HAP-1 (cell line): ENCODE measurements at places on chromosomes 16 and 17.

DNA sequence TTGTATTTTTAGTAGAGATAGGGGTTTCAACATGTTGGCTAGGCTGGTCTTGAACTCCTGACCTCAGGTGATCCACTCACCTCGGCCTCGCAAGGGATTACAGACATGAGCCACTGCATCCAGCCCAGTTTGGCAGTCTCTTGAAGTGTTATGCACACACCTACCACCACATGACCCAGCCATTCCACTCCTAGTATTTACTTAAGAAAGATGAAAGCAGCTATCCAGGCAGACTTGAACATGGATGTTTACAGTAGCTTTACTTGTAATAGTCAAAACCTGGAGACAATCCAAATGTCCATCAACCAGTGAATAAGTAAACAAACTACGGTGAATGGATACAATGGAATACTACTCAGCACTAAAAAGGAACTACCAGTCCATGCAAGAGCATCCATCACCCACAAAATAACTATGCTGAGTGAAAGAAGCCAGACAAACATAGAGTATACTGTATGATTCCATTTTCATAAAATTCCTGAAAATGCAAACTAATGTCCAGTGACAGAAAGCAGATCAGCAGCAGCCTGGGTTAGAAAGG, 37.8 kb upstream of the RASD1 start:
- no peak for DNase-seq

DNA sequence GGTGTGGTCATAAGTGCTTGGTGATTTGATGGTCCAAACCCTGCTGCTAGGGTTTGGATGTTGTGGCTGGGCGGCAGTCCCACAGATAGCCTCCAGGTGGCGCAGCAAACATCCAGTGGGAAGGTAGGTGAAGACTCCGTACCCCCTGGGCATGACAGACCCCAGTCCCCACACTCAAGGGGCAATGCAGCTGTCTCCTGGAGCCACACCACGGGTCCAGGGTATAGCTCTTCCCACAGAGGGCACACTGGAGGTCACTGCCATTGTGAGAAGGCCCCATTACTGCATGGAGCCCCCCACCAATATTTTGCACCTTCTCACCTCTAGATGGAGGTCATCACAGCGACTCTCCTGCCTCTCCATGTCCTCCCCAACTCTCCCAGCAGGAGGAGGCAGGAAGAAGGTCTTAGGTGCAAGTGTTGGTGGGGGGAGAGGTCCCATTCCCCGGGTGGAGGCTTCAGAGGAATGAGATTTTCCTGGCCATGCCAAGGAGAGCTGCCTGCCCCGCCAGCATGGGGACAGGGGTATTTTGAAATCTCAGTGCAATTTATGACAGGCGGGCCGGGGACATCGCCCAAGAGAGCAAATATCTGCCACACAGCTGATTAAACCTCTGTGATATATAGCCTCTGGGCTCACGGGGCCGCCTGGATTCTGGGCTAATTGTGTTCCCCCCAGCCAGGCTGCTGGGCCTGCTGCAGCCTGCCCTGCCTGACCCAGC, 17.1 kb upstream of the C17orf113 start:
- peak; percentile 42 for DNase-seq

DNA sequence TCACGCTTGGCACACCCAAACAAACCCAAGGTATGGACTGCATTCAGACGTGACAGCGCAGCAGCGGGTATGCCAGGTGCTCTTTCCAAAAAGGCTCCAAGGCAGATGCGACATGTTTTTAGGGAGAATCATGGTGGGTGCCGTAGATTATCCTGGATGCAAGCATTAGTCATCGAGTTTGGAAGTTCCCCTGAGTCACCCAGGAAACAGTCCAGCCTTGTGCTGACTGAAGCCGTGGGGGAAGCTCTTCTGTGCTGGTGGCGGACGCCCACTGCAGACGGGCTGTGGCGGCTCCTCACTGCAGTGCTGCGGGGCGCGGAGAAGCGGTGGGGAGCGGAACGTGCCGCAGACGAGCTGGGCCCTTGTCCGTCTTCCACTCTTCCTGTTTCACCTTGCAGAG, 13.9 kb downstream of the JPT2 start:
- DNase-seq = no peak

DNA sequence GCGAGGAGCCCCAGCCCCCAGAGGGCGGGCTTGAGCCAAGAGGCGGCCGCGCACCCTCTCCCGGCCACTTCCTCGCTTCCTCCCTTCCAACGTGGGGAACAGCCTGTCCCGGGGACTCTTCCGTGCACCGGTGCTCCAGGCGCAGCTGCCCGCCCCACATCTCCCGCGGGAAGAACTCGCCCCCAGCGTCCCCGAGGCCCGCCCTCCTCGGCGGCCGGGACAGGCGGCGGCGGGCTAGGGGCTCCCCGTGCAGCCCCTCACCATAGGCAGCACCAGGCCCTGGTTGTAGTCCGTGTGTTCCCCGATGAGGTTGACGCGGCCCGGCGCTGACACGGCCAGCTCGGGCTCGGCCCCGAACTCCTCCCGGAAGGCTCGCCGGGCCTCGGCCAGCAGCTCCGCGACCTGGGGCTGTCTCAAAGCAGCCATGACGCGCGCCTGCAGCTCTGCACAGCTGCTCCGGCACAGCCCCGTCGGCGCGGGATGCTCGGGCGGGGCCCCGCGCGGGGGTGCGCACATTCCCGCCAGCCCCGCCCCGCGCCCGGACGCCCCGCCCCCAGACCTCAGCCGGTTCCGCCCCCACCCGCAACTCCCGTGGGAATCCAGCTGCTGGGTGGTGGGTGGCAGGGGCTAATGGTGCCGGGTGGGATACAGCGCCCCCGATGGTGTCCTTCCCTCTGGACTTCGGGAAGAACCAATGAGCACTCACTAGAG, at the start of gene GALK1:
TSS of gene GALK1 (minus strand) at position 482 of the 711 bp plus-strand sequence. CDS start at position 426, 56 bp downstream.
- DNase-seq = peak; percentile 85

GRCh38 chr17:47096343-47096742, 92.8 kb downstream of the CDC27 start:
- no peak for DNase-seq

DNA sequence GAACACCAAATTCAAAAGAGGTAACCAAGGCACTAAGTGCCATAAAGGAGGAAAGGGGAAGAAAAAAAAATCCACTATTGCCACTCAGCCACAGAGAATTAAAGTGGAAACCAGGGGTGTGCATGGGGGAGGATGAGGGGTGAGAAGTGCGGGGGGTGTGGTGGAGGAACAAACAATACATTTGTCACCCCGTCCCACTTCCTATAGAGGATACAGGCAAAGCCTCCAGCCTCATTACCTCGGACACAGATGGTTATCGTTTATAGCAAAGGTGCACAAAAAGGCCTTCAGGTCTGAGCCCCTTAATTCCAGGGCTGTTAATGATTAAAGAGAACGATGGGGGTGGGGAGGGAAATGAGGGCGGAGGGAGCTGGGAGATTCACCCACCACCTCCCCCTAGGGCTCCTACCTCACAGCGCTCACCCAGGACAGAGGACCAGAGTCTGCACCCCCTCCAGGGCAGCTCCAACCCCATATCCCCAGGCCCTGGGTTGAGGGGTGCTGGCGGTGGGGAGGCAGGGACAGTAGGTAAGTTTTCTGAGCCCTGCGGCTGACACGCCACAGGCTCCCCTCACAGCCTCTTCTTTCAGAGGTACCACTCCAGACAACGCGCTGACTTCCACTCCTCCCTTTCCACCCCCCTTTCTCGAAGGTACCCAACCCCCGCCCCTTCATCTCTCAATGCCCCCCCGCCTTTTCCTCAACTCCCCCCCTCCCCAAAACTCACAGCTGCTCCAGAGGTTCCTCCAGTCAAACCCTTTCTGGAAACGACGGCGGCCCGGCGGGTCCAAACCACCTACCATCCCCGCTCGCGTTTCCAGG, 470 bp downstream of the DCUN1D3 start:
- DNase-seq = no peak

- DNase-seq = no peak
These were observed 144.3 kb upstream of the NOG start for GRCh38 chr17:56449176-56449575.

DNA sequence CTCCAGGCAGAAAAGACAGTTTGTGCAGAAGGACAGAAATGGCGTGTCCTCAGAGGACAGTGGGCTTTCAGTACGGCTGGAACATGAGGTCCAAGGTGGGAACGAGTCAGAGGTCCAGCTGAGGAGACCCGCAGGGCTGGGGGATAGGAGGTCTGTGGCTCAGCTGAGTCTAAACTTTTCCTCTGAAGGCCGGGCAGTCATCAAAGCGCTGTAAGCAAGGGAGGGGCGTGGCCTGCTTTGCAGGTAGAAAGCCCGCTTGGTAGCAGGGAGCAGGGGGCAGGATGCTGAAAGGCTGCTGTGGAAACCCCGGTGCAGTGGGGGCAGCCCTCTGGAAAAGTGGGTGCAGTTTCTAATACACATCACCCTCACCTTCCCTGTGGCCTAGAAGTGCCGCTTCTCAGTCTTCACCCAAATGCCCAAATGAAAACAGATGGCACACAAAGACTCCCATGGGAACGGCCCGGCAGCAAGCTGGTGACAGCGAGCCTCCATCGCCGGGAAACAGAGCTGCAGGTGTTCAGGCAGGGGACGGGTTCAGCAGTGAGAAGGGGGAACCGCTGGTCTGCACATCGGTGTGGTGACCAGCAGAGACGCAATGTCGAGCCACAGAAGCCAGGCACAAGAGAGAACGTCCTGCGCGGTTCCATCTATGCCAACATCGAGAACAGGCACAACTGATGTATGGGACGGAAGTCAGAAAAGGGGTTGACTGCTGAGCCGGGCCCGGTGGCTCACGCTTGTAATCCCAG, 12.2 kb upstream of the OSGIN1 start:
- no peak for DNase-seq

GRCh38 chr16:11278681-11279628, 2.2 kb downstream of the PRM1 start:
- no peak for DNase-seq

DNA sequence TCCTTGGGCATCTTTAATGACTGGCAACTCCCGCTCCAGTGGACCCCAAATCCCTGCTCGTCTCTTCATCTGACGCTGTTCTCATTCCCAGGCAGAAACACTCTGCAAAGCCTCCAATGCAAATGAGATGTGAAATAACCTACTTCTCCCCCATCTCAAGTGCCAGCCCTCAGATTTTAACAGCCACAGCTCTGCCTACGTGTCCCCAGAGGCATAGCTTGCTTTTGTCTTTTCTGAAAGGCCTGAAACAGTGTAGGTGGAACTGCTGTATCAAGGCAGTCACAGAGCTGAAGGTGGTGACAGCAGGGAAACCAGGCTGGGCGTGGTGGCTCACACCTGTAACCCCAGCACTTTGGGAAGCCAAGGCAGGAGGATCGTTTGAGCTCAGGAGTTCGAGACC, 14.7 kb downstream of the RPH3AL start:
- DNase-seq = no peak

DNA sequence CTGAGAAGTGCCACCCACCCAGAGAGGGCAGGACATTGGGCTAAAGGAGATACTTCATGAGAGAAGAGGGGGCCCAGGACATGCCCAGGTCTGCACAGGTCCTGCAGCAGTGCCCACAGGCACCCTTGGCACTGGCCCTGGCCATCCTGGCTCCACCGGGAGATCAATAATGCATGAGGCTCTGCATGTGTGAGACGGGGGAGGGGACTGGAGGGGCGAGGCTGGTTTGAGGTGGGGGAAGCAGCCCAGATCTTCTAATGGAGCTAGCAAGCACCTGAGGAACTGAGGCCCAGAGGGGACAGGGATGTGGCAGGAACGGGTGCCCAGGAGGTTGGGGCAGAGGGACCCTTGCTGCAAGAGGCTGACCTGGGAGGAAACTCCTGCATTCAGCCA, 567 bp downstream of the OSBPL7 start:
- DNase-seq = no peak

DNA sequence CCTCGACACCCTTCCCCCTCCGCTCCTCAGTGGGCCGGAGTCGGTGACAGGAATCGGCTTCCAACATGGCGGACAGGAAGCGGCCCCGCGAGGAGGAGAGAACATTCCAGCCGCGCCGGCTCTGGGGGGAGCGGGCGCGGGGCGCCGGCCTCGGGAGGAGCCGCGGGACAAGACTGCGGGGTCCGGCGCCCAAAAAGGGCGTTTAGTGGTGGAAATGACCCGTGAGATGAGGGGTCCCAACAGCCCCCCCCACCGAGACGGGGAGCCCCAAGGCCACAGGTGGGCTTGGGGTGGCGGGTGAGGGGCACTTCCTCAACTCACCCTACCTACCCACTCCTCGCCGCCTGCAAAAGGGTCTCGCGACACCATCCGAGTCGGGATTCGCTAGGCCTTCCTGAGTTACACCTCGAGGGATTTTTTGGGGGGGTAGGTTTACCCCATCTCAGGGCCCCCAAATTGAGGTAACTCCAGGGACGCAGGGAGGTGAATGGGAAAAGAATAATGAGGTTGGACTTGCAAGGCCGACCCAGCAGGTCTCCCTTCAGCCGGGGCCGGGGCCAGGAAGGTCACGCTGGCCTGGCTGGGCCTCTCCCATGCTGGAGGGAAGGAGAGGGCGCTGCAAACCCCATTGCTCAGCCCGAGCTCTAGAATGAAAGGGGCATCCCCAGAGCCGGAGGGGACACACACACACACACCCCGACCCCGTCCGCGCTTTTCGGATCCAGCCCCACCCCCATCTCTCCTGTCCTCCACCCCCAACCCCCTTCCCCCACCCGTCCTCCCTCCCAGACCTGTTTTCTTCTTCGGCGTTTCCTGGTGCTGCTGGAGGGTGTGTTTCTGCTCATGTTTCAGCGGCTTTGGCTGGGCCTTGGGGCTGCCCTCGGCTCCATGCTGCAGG, 707 bp downstream of the NUFIP2 start:
- DNase-seq = peak; percentile 40

GRCh38 chr16:885391-885790, 84.9 kb upstream of the GNG13 start:
- no peak for DNase-seq

DNA sequence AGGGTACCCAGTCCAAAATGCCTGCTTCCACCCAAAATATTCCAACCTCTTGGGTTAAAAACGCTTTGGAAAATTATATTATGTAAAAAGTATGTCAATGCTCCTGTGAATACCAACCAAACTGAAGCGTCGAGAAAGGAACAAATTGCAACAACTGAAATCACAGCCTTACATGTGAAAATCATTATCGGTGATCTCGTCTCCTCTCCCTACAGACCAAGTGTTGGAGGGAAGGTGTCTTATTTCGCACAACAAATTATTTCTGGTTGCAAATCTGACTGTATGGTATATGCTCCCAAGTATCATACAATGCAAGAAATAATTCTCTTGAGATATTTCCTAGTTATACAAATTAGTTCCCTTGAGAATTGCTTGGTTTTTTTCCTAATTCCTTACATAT, 89.3 kb upstream of the CDYL2 start:
- no peak for DNase-seq

- DNase-seq = no peak
These were observed 54.3 kb upstream of the CNTNAP4 start for GRCh38 chr16:76222853-76223252.
